ENCODE measurements at places on chromosomes 13 and 19.

DNA sequence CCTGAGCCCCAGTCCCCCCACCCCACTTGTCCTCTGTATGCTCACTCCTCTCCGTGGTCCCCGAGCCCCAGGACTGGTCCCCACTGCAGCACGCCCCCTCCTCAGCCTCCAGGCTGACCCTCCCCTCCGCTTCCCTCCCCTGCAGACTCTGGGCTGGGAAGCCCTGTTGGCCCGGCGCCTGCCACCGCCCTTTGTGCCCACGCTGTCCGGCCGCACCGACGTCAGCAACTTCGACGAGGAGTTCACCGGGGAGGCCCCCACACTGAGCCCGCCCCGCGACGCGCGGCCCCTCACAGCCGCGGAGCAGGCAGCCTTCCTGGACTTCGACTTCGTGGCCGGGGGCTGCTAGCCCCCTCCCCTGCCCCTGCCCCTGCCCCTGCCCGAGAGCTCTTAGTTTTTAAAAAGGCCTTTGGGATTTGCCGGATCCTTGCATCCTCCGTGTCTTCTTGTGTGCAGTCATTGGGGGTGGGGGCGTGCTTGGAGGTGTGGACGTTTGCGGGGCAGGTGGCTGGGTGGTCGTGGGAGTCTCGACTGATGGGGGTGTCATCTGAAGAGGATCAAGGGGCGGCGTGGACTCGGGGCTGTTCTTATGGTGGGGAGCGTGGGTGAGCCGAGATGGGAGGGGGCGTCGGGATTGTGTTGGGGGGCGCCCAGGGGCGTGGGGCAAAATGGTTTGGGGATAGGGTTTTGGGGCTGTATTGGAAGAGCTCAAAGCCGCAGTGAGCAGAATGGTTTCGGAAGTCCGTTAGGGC, 3.5 kb downstream of the PTGER1 start:
- DNase-seq, result no peak

DNA sequence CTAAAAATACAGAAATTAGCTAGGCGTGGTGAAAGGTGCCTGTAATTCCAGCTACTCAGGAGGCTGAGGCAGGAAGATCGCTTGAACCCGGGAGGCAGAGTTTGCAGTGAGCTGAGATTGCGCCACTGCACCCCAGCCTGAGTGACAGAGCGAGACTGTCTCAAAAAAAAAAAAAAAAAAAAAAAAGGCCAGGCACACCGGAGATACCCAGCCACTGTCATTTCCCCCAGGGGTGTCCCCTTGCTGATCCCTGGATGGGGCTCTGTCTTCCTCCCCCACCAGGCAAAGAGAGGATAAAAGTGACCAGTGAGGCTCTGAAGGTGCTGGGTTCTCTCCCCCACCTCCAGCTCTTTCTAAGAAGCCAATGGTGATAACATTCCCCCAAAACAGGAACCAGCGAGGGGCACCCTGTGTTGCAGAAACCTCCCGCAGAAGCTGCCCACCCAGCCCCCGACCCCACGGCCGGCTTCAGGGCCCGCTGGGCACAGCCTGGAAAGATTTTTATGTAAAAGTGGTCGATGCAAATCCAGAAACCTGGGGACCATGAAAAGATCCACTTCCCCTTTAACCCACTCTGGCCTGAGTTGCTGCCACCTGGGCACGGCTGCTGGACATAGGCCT, 61.4 kb upstream of the KLF2 start:
- no peak for DNase-seq

DNA sequence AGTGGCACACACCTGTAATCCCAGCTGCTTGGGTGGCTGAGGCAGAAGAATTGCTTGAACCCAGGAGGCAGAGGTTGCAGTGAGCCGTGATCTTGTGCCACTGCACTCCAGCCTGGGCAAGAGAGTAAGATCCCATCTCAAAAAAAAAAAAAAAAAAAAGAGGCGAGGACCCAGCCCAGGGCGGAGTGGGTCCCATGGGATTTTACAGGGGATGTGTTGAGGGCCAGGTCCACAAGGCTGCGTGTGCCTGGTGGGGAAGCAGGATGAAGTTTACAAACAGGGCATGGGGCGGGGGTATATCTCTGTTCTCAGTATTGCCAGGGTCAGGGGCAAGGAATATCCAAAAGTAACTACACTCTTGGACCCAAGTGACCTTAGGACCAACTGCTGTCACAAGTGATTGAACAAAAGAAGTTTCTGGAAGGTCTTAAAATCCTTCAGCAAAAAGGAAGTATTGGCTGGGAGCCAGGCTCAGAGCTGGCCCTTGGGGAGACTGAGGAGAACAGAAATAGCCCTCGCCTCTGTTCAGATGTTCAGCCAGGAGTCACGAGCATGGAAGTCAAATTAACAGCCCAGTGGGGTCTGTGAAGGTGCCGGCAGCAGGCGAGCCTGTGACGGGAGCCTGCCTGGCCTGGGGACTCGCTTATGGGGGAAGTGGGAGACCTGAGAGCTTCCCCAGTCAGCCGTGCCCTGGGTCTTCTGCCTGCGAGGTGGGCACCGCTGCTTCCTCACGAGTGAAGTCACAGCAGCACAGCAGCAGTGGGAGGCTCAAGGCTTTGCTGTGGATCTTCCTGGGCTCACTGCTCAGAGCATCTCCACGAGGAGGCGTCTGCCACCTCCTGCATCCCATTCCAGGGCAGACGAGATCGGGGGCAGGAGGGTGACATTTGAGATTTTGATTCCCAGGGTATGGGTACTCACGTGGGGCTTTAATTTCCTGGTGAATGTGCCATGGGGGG, 6.4 kb downstream of the MYO9B start:
- no peak for DNase-seq

- no peak for DNase-seq
Measured at GRCh38 chr13:73065036-73065435, 6.2 kb downstream of the KLF5 start.

GRCh38 chr19:7533281-7533885, 2.1 kb upstream of the PNPLA6 start:
- DNase-seq, result peak; percentile 71

DNA sequence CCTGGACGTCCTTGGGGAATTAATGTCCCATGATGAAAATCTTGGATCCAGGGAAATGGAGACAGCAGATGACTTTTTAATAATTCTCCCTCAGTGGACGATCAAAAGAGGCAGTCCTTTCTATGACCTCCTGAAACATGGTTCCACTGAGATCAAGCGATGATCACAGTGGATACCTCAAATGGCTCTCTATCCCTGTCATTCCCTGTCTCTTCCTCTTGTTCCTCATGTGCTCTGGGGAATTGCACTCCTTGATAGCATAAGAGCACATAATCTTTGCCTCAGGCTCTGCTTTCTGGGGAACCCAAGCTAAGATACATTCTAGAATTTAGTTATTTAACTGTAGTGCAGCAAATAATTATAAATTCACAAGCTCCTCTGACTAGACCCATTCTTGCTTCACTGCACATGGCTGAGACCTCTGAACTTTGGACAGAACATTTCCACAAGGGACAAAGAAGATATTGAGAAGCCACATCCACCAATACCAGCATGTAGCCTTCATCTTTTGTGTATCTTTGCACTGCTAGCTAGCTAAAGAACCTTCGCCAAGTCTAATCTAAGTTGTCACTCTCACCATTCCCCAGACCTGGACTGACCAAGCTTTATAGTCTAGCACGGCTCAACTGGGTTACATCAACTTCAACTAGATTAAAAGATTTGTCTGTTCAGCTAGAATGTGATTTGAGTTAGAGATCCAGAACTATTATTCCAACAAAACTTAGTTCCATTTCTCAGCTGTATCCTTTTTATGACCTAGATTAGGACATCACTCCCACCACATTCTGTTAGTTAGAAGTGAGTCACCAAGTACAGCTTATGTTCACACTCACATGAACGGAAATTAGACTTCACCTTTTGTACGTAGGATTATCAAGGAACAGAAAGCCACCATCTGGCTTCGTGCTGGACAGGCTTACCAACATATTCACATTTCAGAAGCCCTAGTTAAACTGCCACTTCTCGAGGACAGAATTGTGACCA, 142.7 kb downstream of the SUCLA2 start:
- peak; percentile 4 for DNase-seq

DNA sequence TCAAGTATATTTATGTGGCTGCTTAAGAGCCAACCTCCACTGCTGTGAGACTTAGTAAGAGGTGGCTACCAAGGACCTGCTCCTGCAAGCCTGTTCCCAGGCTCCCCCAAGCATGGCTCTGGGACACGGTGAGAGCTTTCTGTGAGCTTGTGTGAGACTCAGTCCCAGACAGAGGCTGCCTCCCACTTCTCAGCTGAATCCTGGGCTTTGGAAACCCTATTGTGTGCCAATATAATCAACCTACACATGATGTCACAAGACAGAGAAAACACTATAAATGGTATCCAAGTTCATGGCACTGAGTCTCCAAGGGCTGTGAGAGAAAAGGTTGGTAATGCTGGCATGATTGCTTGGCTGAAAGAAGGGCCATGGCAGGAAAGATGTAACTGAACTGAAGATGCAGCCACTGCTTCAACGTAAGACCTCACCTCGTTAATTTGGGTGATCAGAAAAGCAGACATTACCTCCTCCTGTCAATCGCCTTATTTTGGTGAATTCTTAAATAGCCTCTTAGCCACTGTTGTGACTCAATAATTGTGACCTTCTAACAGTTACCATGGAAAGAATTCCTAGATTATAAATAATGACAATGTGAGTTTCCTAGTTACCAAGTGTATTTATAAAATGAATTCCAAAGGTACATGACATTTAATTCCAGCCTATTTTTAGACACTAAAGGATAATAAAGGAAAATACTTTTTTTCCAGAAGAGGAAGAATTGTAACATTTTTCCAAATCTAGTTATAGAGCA, 332.0 kb downstream of the IRS2 start:
- no peak for DNase-seq

GRCh38 chr13:75437582-75438318, 44.2 kb downstream of the TBC1D4 start:
- peak; percentile 38 for DNase-seq

- DNase-seq, result no peak
Measured at GRCh38 chr19:57363688-57364181, 384 bp downstream of the TRAPPC2B start.

DNA sequence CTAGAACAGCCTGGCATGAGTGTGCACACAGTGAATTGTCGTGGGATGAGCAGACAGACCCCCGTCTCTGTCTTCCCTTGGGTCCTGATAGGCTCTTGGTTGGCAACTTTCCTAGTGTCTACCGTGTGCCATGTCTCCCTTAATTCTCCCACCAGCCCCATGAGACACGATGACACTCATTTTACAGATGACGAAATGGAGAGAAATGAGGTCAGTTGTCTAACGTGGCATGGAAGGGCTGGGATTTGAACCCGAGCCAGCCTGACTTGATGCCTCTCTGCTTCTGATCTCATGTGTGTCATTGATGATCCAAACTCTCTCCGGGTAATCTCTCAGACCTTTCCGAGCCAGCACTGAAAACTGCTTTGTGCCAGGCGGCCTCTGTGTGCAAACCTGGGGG, 8.4 kb upstream of the KLK14 start:
- DNase-seq, result no peak

DNA sequence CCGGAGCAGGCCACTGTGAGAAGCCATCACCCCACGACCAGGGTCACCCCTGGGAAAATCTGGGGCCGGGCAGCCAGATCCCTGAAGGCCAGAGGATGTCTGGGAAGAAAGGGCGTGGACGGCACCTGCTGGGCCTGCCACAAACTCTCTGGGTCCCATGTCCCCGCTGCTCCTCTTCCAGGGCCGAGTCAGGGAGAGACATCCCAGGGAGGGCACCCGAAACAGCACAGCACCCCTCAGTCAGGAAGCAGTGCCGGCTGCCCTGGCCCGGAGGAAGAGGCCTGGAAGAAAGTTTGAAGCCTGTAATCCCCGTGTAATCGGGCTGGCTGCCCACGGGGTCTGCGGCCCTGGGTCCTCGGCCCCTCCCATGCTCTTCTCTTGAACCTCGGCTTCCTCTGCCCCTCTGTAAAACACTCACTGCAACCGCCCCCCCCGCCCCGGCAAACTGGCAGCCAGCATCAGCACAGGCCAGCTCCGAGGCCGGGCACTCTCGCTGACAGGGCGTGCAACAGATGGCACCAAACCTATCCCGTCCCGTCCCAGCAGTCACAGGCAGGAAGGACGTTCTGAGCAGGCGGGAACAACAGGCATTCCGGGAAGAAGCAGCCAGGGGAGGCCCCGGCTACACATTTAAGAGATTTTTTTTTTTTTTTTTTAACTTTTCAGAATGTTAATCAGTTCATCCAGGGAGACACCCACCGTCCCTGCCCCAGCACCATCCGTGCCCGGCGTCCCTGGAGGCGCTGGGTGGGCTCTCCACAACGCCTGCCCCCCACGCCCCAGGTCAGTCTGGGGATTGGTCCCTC, 1.5 kb downstream of the SBNO2 start:
- DNase-seq, result peak; percentile 20

DNA sequence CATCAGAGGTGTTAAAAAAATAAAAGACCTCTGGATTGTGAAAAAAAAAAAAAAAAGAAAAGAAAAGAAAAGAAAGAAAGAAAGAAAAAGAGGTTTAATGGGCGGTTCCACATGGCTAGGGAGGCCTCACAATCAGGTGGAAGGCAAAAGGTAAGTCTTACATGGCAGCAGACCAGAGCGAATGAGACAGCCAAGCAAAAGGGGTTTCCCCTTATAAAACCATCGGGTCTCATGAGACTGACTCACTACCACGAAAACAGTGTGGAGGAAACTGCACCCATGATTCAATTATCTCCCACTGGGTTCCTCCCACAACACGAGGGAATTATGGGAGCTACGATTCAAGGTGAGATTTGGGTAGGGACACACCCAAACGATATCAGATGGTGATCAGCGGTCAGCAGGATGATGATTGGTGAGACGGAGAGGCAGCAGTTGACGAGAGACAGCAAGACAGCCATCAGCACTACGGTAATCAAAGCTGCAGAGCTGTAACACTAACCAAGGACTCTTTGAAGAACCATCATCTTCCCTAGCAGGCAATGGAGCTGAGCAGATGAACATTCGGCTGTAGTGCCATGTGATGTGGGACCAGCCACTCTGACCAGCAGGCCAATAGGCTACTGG, 3.9 kb upstream of the CD209 start:
- DNase-seq, result no peak

DNA sequence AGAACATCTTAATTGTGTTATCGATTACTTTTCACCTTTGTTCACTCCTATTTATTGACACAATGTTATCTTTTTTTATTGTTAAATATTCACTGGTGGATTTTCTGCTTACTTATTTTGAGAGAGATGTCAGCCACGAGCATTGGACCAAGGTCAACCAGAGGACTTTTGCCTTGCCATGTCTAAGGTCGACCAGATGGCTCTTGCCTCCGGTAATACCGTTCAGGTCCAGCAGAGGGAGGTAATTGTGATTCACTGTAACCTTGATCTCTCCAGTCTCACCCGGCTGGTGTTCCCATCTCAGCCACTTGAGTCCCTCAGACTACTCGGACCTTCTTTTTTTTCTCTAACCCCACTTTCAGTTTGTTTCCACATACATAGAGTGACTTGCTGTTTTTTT, 1438.1 kb downstream of the UQCRFS1 start:
- DNase-seq, result no peak

DNA sequence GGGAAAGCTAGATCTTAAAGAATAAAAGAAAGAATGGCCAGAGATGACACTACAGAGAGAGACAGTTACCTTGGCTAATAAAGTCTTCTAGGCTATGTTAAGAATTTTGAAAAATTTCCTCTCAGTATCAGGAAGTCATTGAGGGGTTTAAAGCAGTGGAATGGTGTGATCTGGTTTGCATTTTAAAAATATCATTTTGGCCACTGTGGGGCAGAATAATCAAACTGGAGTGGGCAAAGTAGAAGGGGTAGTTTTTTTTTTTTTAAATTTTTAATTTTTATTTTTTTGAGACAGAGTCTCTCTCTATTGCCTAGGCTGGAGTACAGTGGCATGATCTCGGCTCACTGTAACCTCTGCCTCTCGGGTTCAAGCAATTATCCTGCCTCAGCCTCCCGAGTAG, 4.4 kb upstream of the CNMD start:
- no peak for DNase-seq

All from eye (tissue), 1 donor.